Stimulated activated CD8-positive, alpha-beta memory T cell treated with anti-CD3 and anti-CD28 coated beads, Interleukin-7, amount 100 ng/mL, for 1 hour (primary cell): ENCODE measurements at places on chromosomes 6 and 20.

DNA sequence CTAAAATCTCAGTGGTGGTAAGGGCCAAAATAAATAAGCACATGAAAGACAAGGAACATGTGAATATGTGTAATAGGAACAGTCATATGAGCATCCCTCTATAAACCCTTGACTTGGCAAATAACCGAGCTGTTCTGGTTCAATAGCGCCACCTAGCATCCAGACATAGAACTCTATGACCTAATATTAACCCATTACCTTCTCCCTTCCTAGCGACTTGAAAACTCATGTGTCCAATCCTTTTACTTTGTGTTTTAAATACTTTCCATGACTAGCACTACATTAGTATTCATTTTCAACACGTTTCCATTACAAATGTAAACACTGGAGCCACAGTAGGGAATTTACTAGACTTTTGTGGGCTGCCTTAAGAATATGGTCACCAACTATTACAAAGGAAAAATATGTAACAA, 279.7 kb downstream of the UST start:
- DNase-seq, result no peak

DNA sequence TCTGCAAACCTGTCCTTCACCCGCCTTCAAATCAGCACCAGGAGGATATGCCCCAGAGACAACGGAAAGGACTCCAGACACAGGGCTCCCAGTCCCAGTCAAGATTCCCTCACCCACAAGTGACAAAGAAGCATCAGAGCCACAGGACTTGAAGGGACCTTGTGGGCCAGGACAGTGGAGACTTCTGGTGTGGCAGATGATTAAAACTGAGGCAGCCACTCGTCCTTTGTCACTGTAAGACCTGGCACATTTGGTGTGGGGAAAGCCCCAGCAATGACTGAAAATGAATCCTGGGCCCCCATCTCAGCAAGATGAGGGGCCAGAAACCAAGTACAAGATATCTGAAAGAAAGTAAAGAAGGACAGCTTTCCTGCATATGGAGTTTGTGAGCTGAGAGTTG, 15.6 kb upstream of the GMPR start:
- no peak for DNase-seq

DNA sequence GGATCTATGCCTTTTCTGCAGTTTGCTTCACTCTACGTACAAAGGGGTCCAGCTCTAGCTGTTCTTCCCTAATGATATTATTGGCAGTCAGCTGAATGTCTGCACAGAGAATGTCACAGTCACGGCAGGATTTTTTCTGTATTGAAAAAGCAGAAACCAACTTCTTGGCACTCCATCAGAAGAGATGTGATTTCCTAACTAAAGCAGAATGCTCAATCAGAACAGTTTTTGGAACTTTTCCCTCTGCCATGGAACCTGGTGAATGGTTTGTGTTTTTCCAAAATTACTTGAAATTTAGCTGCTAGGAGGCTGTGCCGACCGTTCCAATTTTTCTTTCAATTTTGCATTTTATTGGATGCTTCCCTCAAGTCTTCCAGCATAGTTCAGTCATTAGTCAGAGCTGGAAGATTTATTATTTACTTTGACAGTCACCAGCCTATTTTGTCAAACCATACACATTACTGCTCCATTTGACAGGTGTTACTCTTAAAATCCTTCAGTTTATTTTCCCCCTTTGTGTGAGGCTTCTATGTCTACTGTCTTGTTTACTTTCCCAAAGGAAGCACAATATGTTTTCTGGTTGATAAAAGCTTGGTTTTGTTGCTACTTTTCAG, 259.6 kb upstream of the EPHA7 start:
- no peak for DNase-seq

DNA sequence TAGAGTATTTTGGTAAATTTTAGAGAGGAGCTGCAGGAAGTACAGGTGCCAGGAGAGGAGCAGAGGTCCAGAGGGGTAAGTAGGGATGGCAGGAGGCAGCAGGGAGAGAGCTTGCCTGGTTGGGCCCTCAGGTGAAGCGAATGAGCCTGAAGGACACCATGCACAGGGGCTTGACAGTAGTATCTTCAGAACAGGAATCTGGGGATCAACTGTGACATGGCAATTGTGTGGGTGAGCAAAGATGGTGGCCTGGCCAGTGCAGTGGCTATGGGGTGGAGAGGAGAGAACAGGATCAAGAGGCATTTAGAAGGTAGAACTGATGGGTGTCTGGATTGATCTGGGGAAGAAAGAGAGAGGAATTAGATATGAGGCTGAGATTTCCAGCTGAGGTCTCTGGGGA, 68.7 kb upstream of the RNF24 start:
- DNase-seq, result no peak

DNA sequence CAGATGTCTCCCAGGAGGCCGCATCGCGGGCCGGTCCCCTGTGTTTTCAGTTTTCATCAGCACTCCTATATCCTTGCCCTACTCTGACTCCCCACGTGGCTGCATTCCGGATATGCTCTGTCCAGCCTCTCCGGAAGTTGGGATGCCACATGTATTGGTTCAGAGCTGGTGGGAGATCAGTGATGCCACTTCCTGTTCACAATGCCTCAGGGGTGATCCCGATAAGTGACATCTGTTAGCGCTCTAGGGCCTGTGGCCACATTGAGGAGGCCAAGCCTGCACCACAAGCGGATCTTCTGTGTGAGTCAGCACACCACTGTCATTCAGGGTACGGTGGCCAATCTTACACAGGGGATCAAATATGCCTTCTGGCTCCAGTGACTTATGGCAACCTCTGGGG, 57.8 kb downstream of the PPP1R3G start:
- DNase-seq, result no peak

GRCh38 chr20:57526087-57526884, 1.3 kb upstream of the CTCFL start:
- DNase-seq, result no peak
